ENCODE measurements at places on chromosomes 1 and 21. TPM values are rescaled to one million over a fixed set of nuclear protein-coding genes. Genes with fewer than 3 reads are reported as not detected.

The NRIP1 gene
- 22.9 TPM for total RNA-seq

The TACSTD2 gene
- total RNA-seq, result 5.1 TPM

GRCh38 chr1:203558064-203558760, 64.3 kb downstream of the OPTC start:
- no peak overlapping the region for H3K27ac ChIP-seq
- no peak overlapping the region for H3K4me3 ChIP-seq
- H3K36me3 ChIP-seq, result no peaks in the 10 kb centered on the region
- no peaks in the 10 kb centered on the region for H3K4me1 ChIP-seq

GRCh38 chr1:209335178-209335577, 248.3 kb upstream of the CAMK1G start:
- peaks cover 2% of the 10 kb centered on the region for H3K27me3 ChIP-seq
- H3K27ac ChIP-seq, result no peak overlapping the region
- DNase-seq, result no peak
- no peaks in the 10 kb centered on the region for H3K4me1 ChIP-seq

GRCh38 chr1:10829965-10830515, 33.6 kb upstream of the CASZ1 start:
- no peak for DNase-seq
- no peak overlapping the region for H3K4me3 ChIP-seq
- H3K27ac ChIP-seq, result no peak overlapping the region
- H3K4me1 ChIP-seq, result no peaks in the 10 kb centered on the region
- H3K27me3 ChIP-seq, result no peaks in the 10 kb centered on the region

Data from GM12878 (cell line).